ENCODE measurements at places on chromosomes 11 and 22.

- DNase-seq = no peak
These were observed 34.1 kb downstream of the OTOG start for GRCh38 chr11:17581036-17581731.

DNA sequence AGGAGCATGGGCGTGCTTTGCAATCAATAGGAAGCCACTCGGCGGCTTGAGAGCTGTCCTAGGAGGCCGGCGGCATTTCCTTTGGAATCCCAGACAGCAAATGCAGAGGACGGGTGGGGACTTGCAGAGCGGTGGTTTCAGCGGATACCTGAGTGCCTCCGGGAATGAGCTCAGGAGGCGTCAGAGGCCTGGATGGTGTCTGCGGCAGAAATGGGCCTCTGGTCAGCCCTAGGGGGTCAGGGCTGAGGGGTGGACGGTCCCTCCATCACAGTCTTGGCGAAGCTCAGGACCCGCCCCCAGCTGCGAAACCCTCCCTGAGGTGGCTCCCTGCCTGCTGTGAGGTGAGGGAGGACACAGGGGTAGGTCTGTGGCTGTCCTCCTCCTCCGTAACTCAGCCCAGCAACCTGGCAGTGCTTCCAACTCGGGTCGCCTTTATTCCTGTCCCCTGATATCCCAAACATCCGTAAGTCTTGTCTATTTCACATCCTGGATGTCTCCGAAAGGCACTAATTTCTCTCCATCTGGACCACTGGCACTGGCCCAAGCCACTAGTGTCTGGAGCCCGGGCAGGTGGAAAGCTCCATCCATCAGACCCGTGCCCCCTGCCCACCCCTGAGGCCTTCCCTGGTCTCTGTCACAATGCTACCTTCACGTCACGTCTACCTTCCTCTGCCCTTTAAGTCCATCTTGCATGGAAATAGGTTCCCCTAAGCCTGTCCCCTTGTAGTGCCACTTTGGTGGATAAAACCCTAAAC is 686.6 kb downstream of the BRD1 start:
- no peak for DNase-seq

- DNase-seq = no peak
These were observed 18.4 kb upstream of the PICALM start for GRCh38 chr11:86087256-86087655.

- no peak for DNase-seq
These were observed 18.3 kb downstream of the ELF5 start for GRCh38 chr11:34495239-34495723.

All from activated CD4-positive, alpha-beta memory T cell treated with anti-CD3 and anti-CD28 coated beads, Interleukin-2, amount 10 ng/mL, durations not matched to agents 7 days and 5 days (primary cell).